ENCODE measurements at places on chromosomes 6 and 20.

- no peak for DNase-seq
Observed at GRCh38 chr6:100464903-100465700, at the start of gene SIM1. TSS of gene SIM1 (minus strand) at chr6:100464921. CDS start at chr6:100463468, 1,453 bp downstream.

DNA sequence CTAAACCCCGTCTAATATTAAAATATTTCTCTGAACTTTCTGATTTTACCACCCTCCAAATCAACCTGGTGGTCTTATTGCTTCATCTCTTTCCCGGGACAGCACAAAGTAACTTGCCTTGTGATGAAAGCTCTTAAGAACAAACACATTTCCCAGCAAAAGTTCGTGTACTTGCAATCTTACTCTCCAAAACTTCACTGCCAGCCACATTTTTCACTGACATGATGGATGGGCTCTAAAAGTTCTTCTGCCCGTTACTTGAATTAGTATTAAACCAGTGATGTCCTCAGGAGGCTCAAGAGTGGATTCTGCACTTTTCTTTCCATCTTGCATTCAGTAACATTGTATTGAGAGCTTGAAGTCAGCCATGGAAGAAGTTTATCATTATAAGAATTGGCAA is 731.6 kb upstream of the GJE1 start:
- no peak for DNase-seq

DNA sequence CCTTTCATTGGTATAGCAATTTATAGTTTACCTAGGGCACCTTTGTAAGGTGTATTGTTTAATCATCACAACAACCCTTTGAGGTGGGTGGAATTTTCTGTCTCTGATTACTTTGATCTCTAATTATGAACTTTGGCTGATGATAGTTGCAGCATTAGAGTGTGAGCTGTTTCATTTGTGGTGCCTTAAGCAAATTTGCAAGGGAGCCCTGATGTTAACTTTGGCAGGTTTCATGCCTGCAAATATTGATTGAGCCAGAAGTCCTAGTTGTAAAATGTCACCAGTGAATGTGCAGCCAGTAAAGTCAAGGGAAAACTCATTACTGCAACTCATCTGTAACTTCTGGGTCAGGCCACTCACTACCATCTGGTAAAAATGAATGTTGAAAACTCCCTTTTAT is 29.8 kb downstream of the CTNNBL1 start:
- DNase-seq, result no peak

- DNase-seq, result no peak
Observed at GRCh38 chr6:132673376-132674094, 14.6 kb upstream of the TAAR1 start.

DNA sequence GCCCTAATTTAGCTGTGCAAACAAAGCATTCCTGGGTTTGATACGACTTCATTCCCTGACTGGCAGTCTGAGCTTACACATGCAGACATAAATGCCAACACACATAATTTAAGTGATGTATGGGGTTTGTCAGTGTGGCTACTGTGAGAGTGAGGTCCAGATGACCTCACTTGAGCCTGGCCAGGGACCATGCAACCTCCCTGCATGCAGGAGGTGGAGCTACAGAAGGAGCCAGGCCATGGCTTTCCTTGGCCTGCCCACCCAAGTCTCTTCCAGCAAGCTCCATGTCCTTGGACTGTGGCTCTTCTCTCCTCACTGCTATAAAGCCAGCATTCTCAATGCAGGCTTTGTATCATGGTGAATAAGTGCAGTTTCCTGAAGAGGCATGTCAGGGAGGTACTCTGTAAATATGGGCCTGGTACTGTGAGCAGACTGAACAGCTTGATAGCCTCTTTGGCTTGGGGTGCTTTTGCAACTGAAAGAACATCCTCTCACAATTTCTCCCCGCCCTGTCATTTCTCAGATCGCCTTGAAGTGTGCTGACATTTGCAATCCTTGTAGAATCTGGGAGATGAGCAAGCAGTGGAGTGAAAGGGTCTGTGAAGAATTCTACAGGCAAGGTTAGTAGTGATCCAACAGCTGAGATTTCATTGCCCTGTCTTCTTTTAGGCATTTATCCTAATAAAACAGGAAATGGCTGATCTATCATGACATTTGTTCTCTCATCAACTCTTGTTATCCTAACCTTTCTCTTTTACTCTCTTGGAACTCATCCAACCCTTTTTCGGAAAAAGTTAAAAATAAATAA is 69.2 kb downstream of the MTFR2 start:
- DNase-seq, result no peak

- no peak for DNase-seq
Observed at GRCh38 chr20:46931699-46932098, 37.1 kb downstream of the EYA2 start.

DNA sequence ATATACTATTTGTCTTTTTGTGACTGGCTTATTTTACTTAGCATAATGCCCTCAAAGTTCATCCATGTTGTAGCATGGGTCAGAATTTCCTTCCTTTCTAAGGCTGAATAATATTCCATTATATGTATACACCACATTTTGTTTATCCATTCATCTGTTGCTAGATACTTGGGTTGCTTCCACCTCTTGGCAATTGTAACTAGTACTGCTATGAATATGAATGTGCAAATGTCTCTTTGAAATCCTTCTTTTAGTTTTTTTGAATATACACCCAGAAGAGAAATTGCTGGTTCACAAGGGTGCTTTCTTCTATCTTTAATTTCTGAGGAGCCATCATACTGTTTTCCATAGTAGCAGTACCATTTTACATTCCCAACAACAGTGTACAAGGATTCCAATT is 21.3 kb upstream of the MAP7 start:
- DNase-seq, result no peak

DNA sequence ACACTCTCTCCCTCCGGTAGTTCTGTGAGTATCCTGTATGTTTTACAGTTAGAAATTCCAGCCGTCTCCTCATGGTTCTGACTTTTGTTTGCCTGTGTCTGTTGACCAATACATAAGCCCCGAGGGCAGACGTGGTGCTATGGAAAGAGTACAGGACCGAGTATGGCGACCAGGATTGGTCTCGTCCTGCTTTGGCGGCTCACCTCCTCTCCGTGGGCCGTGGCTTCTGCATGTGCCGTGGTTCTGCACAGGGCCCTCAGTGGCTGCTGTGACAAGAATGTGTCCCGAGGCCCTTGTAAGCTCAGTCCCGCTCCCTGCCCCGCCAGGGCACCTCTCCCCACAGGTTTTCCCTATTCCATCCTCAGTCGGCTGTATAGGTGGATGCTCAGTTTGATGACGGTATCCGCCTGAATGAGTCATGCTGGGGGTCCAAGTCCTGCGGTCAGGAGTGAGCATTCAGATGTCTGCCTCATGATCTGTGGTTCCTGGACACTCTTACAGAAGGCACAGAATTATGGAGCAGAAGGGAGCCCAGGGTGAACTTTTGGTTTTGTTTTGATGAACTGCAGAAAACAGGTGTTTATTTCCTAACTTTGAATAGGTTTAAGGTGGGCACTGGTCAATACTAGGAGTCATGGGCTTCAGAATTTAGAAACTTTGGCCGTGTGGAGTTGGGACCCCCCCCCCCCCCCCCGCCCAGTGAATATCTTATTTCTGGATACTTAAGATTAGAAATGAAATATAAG is 1.2 kb downstream of the ARFGAP1 start:
- DNase-seq, result no peak

- no peak for DNase-seq
Observed at GRCh38 chr20:24704899-24705298, 235.5 kb downstream of the SYNDIG1 start.

DNA sequence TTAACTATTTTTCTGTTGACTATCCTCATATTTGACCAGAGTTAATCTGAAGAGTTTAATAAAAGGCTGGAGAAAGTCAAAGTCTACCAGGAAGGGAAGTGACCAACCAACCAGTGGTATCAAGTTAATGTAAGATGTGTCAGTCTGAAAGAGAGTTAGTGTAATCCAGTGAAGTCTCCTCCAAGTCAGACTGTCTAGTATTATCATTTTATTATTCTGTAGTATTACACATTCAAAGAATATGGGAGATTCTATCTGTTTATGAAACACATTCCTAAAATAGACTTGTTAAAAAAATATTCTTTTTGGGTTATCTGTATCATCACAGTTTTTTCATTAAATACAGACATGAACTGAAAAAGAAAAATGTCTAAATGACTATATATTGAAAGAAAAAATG is 194.4 kb downstream of the BTBD9 start:
- DNase-seq, result no peak

All from activated gamma-delta T cell treated with anti-CD3 and anti-CD28 coated beads, Interleukin-2, amount 50 U/mL, for 16 hours (primary cell).